ENCODE measurements at places on chromosomes 12 and 14. TPM values are rescaled to one million over a fixed set of nuclear protein-coding genes. Genes with fewer than 3 reads are reported as not detected.
A peak's percentile ranks its signal among the peaks of the same experiment; 100 is the strongest.

Gene AKAP6
- 113 TPM for total RNA-seq

DNA sequence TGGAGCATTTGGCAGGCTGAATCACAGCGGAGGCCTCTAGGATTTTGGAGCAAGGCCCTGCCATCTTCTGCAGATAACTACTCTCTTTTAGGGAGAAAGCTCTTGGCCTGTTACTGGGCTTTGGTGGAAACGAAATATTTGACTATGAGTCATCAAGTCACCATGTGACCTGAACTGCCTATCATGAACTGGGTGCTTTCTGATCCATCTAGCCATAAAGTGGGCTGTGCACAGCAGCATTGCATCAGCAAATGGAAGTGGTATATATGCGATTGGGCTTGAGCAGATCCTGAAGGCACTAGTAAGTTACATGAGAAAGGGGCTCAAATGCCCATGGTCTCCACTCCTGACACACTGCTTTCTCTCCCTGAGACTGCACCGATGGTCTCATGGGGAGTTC, 21.1 kb downstream of the GYS2 start:
- H3K4me1 ChIP-seq: no peaks in the 10 kb centered on the region
- no peaks in the 10 kb centered on the region for H3K36me3 ChIP-seq
- H3K27me3 ChIP-seq: no peaks in the 10 kb centered on the region
- DNase-seq: no peak
- H3K27ac ChIP-seq: no peak overlapping the region

GRCh38 chr12:20415028-20415427, 46.7 kb downstream of the PDE3A start:
- H3K4me3 ChIP-seq: peak overlapping the region; percentile 13
- H3K27ac ChIP-seq: no peak overlapping the region
- H3K36me3 ChIP-seq: no peaks in the 10 kb centered on the region
- no peaks in the 10 kb centered on the region for H3K4me1 ChIP-seq
- H3K27me3 ChIP-seq: no peaks in the 10 kb centered on the region
- no peak for DNase-seq

DNA sequence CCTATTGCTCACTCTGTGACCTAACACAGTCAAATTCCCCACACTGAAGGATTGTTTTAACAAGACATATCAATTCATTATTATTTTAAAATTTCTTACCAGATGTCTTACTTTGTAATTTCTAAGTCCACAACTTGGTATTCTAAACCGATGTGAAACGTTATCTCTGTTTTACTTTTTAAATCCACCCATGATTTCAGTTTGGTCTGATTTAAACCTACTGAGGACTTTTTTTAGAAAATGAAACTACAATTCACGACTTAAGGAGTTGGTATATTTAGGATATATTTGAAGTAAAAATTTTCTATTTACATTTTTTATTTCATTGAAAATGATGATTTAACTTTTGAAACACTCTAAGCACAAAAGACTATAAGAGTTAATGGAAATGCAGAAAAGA, 35.1 kb upstream of the GRIP1 start:
- H3K27me3 ChIP-seq: no peaks in the 10 kb centered on the region
- no peak overlapping the region for H3K4me3 ChIP-seq
- H3K27ac ChIP-seq: no peak overlapping the region
- no peak for DNase-seq

- H3K27ac ChIP-seq: no peak overlapping the region
- H3K36me3 ChIP-seq: no peaks in the 10 kb centered on the region
- DNase-seq: no peak
These were observed 22.5 kb downstream of the SLC38A6 start for GRCh38 chr14:61003571-61003970.

- H3K4me3 ChIP-seq: no peak overlapping the region
- no peak for DNase-seq
- H3K27ac ChIP-seq: no peak overlapping the region
- no peaks in the 10 kb centered on the region for H3K27me3 ChIP-seq
- H3K36me3 ChIP-seq: no peaks in the 10 kb centered on the region
- no peaks in the 10 kb centered on the region for H3K4me1 ChIP-seq
These were observed 42.2 kb upstream of the FAM181A start for GRCh38 chr14:93884950-93885349.

Measured in psoas muscle (tissue), 8 donors.